Activated CD4-positive, alpha-beta T cell treated with anti-CD3 and anti-CD28 coated beads, Interleukin-2, Interleukin-6, amounts not matched to agents 100 ng/mL and 50 ng/mL, durations not matched to agents 16 hours and 8 hours (primary cell): ENCODE measurements at places on chromosomes 7 and 10.
A peak's percentile ranks its signal among the peaks of the same experiment; 100 is the strongest.

DNA sequence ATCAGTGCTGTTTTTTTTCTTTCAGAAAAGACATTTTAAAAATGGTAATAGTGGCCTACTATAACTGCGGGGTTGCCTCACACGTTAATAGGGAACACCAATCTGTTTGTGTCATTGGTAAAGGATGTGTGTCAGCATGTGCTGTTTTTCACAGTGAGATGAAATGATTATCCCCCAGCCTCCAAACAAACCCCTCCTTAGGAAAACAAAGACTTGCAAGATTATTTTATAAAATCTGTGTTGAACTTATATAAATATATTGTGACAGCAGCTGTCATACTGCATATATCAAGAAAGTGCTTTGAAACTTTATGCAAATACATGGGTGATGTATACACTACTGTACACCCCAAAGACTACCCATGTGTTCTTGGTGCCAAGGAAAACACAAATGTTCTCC, 125.8 kb downstream of the BMPER start:
- no peak for DNase-seq

DNA sequence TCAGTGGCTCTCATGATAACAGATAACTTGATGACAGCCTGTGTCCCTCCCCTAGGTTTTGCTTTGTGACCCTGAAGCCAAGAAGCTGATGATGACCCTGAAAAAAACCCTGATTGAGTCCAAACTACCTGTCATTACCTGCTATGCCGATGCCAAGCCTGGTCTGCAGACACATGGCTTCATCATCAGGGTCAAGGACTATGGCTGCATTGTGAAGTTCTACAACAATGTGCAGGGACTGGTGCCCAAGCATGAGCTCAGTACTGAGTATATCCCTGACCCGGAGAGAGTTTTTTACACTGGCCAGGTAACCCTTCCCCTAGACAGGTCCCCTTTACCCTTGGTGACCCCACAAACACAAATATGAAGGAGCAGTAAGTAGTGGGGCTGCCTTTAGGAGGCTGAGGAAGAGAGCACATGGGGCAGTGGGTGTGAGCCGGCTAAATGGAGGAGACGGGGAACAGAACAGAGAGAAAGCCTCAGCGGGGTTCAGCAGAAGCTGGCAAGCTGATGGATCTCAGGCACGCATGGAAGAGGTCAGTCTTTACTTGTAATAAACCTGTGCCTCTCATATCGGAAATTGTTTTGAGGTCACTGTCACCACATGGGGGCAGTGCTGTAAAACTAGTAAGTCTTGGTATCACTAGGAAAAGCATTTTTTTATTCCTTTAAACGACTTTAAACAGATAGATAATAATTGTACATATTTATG, 20.2 kb downstream of the PDCD11 start:
- peak; percentile 54 for DNase-seq

DNA sequence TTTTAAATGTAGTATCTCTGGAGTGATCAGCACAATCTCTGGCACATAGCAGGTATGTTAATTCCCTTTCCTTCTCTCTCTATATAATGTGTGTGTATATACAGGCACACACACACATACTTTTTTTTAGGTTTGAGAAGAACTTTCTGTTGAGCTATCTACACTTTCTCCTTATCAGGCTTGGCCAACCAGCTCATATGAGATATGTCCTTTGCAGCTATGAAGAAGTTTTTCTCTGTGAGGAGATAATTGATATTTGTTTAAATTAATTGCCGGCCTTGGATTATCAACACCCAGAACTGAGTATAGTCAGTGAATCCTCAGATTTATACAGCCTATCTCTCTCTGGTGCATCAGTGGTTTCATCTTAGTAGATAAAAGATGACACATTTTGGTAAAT, 2.3 kb upstream of the MCU start:
- DNase-seq = no peak

DNA sequence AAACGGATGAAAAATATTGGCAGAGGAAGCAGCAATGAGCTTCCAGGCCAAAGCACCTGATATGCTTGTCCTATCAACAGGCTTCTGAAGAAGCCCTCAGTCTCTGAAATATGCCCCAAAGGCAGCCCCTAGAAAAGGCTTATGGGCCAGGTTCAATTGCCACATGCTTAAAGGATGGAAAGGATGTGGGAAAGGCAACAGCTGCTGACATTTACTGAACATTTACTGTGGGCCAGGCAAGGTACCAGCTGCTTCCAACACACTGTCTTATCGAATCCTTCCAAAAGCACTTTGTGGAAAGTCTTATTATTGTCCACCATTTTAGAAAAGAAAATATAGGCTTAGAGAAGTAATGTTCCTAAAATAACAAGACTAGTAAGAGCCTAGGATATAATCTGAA, 56.5 kb downstream of the DOCK4 start:
- no peak for DNase-seq

GRCh38 chr7:40468891-40469864, 334.4 kb downstream of the SUGCT start:
- DNase-seq = no peak

GRCh38 chr7:106982415-106982814, 62.1 kb upstream of the PRKAR2B start:
- DNase-seq = no peak

- DNase-seq = no peak
Observed at GRCh38 chr7:154640266-154640865, 362.6 kb downstream of the PAXIP1 start.

GRCh38 chr7:148204639-148205304, 385.8 kb upstream of the C7orf33 start:
- no peak for DNase-seq

DNA sequence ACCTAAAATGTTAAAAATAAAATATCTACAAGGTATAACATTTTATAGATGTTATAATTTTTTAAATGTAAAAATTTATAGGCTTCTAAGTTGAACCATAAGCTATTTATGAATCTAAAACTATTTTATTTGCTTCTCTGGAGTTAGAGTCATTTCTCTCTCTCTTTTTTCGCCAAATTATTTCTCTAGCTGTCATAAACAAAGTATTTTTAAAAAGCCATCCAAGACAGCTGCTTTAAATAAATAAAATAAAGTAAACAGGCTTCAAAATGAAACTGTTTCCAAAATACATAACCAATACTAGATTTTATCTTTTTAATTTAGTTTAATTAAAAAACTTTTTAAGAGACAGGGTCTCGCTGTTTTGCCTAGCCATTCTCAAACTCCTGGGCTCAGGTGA, 12.4 kb upstream of the IL15RA start:
- DNase-seq = no peak

DNA sequence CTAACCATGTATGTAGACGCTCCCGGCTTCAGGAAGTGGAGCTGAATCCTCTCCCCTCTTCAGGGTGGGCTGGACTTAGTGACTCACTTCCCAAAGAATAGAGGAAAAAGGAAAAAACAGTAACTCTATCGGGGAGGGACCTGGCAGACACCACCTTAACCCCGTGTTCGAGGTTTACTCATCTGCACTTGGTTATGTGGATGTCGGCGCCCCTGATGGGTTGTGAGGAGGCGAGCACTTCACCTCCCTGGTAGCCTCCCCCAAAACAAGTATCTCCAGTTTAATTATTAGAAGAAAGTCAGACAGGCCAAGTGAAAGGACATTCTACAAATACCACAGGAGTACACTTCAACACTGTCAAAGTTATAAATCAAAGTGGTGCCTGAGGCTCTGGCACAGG, 559.7 kb downstream of the TCERG1L start:
- no peak for DNase-seq

GRCh38 chr10:103480521-103480920, 1.5 kb upstream of the CALHM3 start:
- no peak for DNase-seq

DNA sequence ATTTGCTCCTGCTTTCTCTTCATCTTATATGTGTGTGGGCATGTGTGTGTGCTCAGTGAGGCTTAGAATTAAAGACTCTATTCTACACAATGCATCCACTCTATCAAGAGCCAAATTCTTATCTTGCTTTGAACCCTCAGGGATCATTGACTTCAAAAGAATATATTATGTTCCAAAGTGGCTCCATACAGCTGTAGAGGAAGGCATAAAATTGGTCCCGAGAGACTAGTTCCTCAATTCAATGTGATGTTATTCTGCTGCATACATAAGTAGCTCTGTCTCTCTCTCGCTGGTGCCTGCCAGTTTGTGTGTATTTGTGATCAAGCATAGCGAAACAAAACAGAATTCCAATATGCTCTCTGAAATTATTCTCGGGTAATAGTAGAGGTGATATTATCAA, 997.9 kb upstream of the POT1 start:
- no peak for DNase-seq

GRCh38 chr7:109246330-109247077, 676.8 kb downstream of the DNAJB9 start:
- DNase-seq = no peak

GRCh38 chr10:62373995-62374861, at the start of gene ZNF365:
Gene ZNF365 (plus strand): TSS chr10:62374369. CDS start chr10:62376194, 1,825 bp downstream.
- DNase-seq = peak; percentile 40

GRCh38 chr7:118003476-118003875, 130.2 kb upstream of the CTTNBP2 start:
- DNase-seq = no peak

DNA sequence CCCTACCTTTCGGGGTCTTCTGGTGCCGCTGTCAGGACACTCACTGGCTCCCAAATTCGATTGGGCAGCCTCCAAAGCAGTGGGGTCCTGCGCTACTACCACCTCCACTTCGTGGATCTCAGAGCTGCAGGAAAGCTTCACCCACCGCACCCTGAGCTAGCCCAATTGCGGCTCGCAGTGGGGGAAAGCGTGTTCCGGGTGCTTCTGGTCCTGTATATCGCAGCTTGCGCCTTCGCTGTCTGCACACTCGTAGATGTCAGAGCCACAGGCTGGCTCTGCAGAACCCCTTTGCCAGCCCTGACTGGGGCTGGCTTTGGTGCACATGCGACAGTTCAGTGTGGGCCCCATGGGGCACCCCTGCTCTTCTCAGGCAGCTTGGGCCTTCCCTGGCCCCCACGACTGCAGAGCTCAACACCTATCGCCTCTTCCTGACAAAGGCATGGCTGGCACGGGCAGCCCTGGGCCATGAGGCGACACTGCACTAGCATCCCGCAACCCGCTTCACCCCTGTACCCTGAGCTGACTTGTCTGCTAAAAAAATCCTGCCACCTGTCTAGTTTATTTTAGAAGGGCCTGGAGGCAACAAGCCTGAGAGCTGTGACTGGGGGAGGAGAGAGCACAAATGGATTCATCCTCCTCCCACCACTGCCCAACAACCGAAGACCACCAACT, 78.7 kb upstream of the ABI1 start:
- DNase-seq = no peak

- peak; percentile 76 for DNase-seq
Observed at GRCh38 chr7:43834463-43835251, 34.7 kb downstream of the MRPS24 start.

GRCh38 chr10:50452603-50453002, 171.2 kb downstream of the SGMS1 start:
- no peak for DNase-seq

GRCh38 chr10:43861966-43862751, 213.5 kb upstream of the ZNF32 start:
- DNase-seq = no peak

DNA sequence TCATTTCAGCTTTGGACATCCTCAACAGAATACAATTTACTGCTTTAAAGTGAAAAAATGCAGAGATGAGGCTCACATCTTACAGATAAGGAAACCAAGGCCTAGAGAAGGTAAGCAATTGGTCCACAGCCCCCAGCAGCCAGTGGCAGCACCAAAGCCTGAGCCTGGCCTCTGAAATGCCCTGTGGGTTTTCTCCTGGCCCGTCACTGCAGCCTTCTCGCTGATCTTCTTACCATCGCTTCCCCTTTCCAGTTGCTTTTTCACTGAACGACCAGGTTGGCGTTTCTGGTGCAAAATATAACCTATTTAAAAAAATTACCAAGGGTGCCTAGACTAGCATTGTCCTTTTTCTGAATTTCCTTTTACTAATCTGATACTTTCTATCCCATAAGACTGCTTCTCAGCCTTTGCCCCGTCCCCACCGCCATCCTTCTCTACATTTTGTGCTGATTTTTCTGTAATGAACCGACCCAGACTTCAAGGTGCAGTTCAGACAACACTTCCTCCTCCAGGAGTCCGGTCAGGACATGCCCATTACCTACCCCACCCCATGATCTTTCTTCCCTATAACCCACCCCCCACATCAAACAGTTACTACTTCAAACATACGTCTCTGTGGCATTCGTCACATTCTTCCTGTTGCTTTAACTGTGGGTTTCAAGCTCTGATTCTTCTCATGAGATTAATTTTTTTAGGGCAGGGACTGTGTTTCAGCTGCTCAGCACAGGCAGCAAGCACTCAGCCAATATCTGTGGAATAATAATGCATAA, 289.4 kb downstream of the DNAJB6 start:
- DNase-seq = no peak

DNA sequence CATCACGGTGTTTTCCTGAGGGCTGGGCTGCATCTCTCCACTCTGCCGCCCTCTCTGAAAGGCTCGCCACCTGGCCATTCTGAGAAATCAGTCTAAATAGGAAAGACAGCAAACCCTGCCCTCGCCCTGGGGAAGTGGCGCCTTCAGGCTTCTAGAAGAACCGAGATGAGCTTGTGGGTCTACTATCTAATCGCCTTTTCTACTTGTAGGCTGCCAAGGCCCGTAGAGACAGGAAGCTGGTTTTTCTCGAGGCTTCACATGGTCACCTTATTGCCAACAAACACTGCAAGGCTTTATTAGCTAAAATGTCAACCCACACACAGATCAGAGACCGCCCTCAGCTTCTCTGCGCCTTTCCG, 21.4 kb downstream of the LAT2 start:
- DNase-seq = no peak

- no peak for DNase-seq
Observed at GRCh38 chr10:79142064-79142491, 73.3 kb downstream of the ZMIZ1 start.

GRCh38 chr7:103593691-103594090, 147.7 kb upstream of the SLC26A5 start:
- no peak for DNase-seq

- no peak for DNase-seq
Observed at GRCh38 chr10:122323189-122323588, 51.3 kb upstream of the PLEKHA1 start.
